ENCODE measurements at places on chromosomes 11 and 22.
A peak's percentile ranks its signal among the peaks of the same experiment; 100 is the strongest.

DNA sequence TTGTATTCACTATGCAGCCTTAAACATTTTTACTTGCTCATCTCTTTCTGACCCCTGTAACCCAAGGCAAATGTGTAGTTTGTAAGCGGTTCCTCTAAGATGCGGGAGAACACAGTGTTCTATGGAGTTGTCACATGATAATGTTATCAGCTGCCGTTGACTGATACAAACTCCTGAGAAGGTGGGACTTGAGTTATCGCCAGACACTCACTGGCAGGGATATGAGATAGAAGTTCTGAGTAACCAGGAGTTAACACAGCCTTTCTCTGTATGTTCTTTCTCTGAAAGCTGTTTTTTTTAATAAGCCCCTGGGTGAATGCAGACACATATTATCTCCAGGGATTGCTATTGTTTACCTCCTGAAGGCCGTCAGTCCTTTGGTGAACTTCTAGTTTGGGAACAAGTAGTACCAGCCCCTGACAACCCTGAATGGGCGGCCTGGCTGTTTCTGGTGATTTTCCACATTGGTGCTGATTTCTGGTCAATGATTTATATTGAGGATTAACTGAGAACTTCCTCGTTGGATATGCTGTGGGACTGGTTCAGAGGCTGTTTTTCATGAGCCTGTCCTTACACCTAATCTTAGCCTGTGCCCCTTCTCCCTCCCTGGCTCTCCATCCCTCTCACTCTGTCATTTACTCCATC, 155.3 kb upstream of the RASSF10 start:
- H3K27ac ChIP-seq, result no peak overlapping the region
- H3K4me1 ChIP-seq, result no peaks in the 10 kb centered on the region
- DNase-seq, result no peak
- H3K36me3 ChIP-seq, result no peaks in the 10 kb centered on the region
- H3K27me3 ChIP-seq, result no peaks in the 10 kb centered on the region
- H3K4me3 ChIP-seq, result no peak overlapping the region

DNA sequence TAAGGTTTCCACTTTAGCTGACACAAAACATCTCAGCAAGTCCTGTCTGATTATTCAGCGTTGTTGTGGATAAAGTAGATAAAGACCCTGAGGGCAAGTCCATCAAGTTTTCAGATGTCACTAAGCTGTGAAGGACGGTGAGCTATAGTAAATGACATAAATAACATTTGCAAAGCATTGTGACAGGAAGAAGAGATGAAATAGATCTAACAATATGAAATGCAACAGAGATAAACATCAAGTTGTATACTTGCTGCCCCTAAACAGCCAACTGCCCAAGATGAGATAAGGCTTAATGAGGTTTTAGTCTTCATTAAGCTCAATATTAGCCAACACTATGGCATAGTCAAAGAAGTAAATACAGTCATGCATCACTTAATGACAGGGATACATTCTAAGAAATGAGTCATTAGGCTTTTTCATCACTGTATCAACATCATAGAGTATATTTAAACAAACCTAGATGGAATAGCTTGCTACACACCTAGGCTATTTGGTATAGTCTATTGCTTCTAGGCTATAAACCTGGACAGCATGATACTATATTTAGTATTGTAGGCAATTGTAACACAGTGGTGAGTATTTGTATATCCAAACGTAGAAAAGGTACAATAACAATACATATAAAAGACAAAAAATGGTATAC, 625.1 kb upstream of the ANO5 start:
- DNase-seq, result no peak
- H3K4me3 ChIP-seq, result no peak overlapping the region
- H3K27me3 ChIP-seq, result no peaks in the 10 kb centered on the region
- no peak overlapping the region for H3K27ac ChIP-seq
- no peaks in the 10 kb centered on the region for H3K36me3 ChIP-seq
- no peaks in the 10 kb centered on the region for H3K4me1 ChIP-seq

- no peaks in the 10 kb centered on the region for H3K27me3 ChIP-seq
- H3K4me1 ChIP-seq, result peaks cover 23% of the 10 kb centered on the region
- peak overlapping the region; percentile 71 for H3K4me3 ChIP-seq
- peak overlapping the region; percentile 88 for H3K27ac ChIP-seq
Observed at GRCh38 chr11:57530215-57530595, 349 bp downstream of the TIMM10 start.

DNA sequence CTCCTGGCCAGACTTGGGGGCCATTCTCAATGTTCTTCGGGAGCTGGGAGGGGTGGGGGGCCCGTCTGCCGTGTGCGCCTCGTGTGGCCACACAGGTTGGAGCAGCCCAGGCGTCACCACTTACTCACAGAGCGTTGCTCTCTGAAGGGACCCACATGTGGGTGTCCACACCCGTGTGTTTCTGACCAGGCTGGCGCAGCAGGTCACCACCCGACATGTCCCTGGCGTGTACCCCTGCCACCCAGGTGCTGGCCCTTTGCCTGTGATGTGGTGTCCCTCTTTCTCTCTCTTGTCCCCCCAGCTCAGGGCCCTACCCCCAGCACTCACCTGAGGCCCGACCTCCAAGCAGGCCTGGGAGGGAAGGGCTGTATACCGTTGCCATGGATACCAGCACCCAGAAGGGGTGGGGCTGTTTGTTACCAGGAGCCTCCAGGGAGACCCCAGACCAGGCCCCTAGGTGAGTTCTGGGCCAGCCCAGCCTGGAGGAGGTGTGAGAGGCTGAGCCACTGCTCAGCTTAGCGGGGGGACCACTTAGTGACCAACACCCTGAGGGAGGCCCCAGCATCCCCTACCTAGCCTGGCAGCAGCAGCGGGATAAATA, 1.4 kb downstream of the LMNTD2 start:
- H3K36me3 ChIP-seq, result no peaks in the 10 kb centered on the region
- no peak overlapping the region for H3K27ac ChIP-seq
- peak; percentile 37 for DNase-seq
- no peak overlapping the region for H3K4me3 ChIP-seq

- DNase-seq, result no peak
- no peaks in the 10 kb centered on the region for H3K27me3 ChIP-seq
- H3K4me3 ChIP-seq, result no peak overlapping the region
- H3K4me1 ChIP-seq, result no peaks in the 10 kb centered on the region
Observed at GRCh38 chr22:17869285-17870096, 95.2 kb upstream of the BID start.

DNA sequence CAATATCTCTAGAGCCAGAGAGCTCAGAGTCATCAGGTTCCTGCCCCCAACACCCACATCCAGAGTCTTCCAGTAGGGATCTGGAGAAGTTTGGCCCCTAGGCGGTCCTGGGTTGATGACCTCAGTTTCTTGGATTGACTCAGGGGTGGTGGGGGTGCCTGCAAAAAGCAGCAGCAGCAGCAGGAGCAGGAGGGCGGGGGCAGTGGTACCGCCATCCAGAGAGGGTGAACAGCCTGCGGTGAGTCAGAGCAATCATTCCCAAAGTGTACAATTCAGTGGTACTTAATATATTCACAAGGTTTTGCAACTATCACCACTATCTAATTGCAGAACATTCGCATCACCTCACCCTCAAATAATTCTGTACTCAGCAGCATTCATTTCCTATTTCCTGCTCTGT, 9.9 kb upstream of the SEC14L3 start:
- no peaks in the 10 kb centered on the region for H3K4me1 ChIP-seq
- H3K4me3 ChIP-seq, result no peak overlapping the region
- no peaks in the 10 kb centered on the region for H3K36me3 ChIP-seq

- H3K27me3 ChIP-seq, result no peaks in the 10 kb centered on the region
- no peaks in the 10 kb centered on the region for H3K36me3 ChIP-seq
- H3K4me1 ChIP-seq, result no peaks in the 10 kb centered on the region
- no peak for DNase-seq
- H3K4me3 ChIP-seq, result no peak overlapping the region
- no peak overlapping the region for H3K27ac ChIP-seq
Observed at GRCh38 chr22:35950262-35950661, 78.4 kb downstream of the RBFOX2 start.

DNA sequence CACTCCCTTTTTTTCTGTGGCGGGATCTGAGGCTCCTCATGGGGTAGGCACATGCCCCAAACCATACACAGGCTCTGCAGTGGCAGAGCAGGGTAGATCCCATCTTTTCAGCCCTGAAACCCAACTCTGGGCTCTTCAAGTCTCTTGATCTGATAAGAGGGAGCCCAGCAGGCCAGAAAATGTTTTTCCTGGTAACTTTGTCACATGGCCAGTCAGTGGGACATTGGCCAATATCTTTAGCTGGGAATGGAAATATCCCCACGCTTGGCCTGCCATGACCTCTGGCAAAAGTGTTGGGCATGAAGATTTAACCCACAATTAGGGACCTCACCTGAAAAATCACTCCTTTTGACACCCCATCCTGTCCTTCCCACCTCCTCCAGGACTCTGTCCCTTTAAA, 8.1 kb downstream of the INPP5J start:
- DNase-seq, result no peak
- no peak overlapping the region for H3K27ac ChIP-seq
- no peaks in the 10 kb centered on the region for H3K4me1 ChIP-seq
- H3K36me3 ChIP-seq, result no peaks in the 10 kb centered on the region
- no peak overlapping the region for H3K4me3 ChIP-seq
- no peaks in the 10 kb centered on the region for H3K27me3 ChIP-seq

DNA sequence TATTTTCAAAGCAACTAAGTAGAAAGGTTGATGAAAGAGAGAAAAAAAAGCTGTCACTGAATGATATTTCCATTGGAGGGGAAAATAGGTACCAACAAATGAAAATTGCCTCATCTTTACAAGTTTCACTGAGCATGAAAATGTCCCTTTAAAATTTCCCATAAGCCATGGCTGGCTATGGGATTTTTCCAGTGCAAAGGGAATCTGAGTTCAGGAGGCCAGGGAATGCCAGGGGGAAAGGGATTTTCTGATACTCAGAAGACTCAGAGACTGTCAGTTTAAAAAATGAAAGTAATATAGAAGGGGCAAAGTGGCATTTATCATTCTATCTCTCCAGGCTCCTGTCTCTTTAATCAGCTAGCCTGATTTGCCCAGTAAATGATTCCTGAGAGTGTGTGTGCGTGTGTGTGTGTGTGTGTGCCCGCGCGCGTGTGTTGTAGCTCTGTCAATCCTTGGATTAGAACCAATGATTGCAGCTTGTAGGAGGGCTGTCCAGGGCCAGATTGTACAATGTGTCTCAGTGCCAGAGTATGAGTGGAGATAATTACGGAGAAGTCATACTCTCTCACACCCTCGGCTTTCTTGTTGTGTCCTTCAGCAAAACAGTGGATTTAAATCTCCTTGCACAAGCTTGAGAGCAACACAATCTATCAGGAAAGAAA, at the start of gene NTM:
NTM (plus strand) TSS at position 526 of the 662 bp plus-strand sequence.
- no peaks in the 10 kb centered on the region for H3K4me1 ChIP-seq
- H3K27ac ChIP-seq, result no peak within 1 kb of the TSS
- no peak for DNase-seq
- no peaks in the 10 kb centered on the region for H3K27me3 ChIP-seq

- H3K4me3 ChIP-seq, result peak overlapping the region; percentile 15
- peak overlapping the region; percentile 82 for H3K27ac ChIP-seq
- peaks cover 47% of the 10 kb centered on the region for H3K4me1 ChIP-seq
- H3K36me3 ChIP-seq, result no peaks in the 10 kb centered on the region
- DNase-seq, result no peak
Observed at GRCh38 chr11:44564670-44565210, 723 bp upstream of the CD82 start.

- H3K4me3 ChIP-seq, result no peak overlapping the region
- no peak overlapping the region for H3K27ac ChIP-seq
- H3K27me3 ChIP-seq, result no peaks in the 10 kb centered on the region
- no peaks in the 10 kb centered on the region for H3K36me3 ChIP-seq
- no peaks in the 10 kb centered on the region for H3K4me1 ChIP-seq
- no peak for DNase-seq
Observed at GRCh38 chr22:48510599-48510998, 1317.1 kb downstream of the BRD1 start.

- H3K27ac ChIP-seq, result no peak overlapping the region
- DNase-seq, result no peak
- H3K4me1 ChIP-seq, result no peaks in the 10 kb centered on the region
- no peaks in the 10 kb centered on the region for H3K27me3 ChIP-seq
- no peak overlapping the region for H3K4me3 ChIP-seq
- no peaks in the 10 kb centered on the region for H3K36me3 ChIP-seq
Observed at GRCh38 chr11:22302368-22302767, 35.8 kb upstream of the SLC17A6 start.

GRCh38 chr11:115545581-115546210, 41.5 kb upstream of the CADM1 start:
- no peaks in the 10 kb centered on the region for H3K27me3 ChIP-seq
- H3K36me3 ChIP-seq, result no peaks in the 10 kb centered on the region
- no peak overlapping the region for H3K4me3 ChIP-seq
- no peak overlapping the region for H3K27ac ChIP-seq
- no peak for DNase-seq

- no peaks in the 10 kb centered on the region for H3K36me3 ChIP-seq
- no peaks in the 10 kb centered on the region for H3K27me3 ChIP-seq
- no peak overlapping the region for H3K4me3 ChIP-seq
- no peaks in the 10 kb centered on the region for H3K4me1 ChIP-seq
Observed at GRCh38 chr11:30789270-30789669, 203.1 kb upstream of the MPPED2 start.

DNA sequence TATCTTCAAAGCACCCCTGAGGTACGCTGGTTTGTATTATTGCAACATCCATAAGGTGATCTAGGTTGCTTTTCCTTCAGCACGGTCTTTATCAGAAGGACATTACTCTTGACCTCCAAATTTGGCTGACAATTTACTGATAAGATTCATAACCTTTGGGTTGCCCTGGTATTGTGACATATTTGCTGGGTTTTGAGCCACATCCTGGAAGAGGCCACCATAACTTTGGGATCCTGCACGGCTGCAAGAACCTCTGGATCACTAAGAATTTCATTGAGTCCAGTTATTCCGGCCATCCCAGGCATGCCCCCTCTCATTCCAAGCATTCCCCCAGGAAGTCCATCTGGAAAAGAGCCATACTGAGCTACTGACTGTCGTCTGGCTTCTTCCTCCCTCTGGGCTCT, 6.5 kb upstream of the PLET1 start:
- H3K4me1 ChIP-seq, result no peaks in the 10 kb centered on the region
- no peak overlapping the region for H3K4me3 ChIP-seq
- no peaks in the 10 kb centered on the region for H3K36me3 ChIP-seq
- no peaks in the 10 kb centered on the region for H3K27me3 ChIP-seq

DNA sequence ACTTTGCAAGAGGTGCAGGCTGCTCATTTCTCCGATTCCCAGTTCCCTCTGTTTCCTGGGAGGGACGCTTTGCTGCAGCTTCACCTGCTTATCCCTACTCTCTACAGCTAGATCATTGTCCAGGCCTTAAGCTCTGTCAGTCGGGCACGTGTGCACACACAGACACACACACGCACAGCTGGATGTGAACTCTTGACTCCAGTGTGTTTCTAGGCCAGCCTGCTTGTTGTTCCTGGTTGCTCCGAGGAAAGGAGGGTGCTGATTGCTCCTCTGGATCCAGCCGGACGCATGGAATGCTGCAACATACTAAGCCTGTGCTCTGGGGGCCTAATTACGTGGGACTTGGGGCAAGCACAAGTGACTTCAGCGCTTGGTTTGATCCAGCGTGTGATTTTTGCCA, 19.7 kb downstream of the ZNRF3 start:
- DNase-seq, result no peak
- no peak overlapping the region for H3K4me3 ChIP-seq
- H3K36me3 ChIP-seq, result no peaks in the 10 kb centered on the region
- H3K4me1 ChIP-seq, result peaks cover 13% of the 10 kb centered on the region

DNA sequence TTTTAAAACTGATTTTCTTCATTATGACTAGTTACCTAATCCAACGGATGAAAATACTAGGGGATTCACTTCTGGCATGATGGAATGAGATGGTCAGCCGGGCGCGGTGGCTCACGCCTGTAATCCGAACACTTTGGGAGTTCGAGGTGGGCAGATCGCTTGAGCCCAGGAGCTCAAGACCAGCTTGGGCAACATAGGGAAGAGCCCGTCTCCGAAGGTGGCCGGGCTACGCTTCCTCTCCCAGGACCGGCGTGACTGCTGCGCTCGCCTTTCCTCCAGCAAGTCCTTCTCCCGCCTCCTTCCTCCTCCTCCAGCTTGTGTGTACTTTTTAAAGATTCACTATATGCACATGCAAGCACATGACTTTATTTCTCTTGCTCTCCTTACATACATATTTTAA, 505.4 kb upstream of the CCDC90B start:
- H3K27ac ChIP-seq, result no peak overlapping the region
- H3K4me1 ChIP-seq, result no peaks in the 10 kb centered on the region
- peaks cover 5% of the 10 kb centered on the region for H3K27me3 ChIP-seq
- no peak overlapping the region for H3K4me3 ChIP-seq
